ENCODE measurements at places on chromosomes 4 and X. TPM values are rescaled to one million over a fixed set of nuclear protein-coding genes. Genes with fewer than 3 reads are reported as not detected.
A peak's percentile ranks its signal among the peaks of the same experiment; 100 is the strongest.

Gene REPS2
- total RNA-seq, result 2.2 TPM

- DNase-seq, result no peak
- no peak overlapping the region for H3K4me3 ChIP-seq
- H3K27ac ChIP-seq, result no peak overlapping the region
- H3K4me1 ChIP-seq, result peaks cover 5% of the 10 kb centered on the region
- peaks cover 4% of the 10 kb centered on the region for H3K27me3 ChIP-seq
Measured at GRCh38 chr4:11416071-11416766, 12.5 kb downstream of the HS3ST1 start.

DNA sequence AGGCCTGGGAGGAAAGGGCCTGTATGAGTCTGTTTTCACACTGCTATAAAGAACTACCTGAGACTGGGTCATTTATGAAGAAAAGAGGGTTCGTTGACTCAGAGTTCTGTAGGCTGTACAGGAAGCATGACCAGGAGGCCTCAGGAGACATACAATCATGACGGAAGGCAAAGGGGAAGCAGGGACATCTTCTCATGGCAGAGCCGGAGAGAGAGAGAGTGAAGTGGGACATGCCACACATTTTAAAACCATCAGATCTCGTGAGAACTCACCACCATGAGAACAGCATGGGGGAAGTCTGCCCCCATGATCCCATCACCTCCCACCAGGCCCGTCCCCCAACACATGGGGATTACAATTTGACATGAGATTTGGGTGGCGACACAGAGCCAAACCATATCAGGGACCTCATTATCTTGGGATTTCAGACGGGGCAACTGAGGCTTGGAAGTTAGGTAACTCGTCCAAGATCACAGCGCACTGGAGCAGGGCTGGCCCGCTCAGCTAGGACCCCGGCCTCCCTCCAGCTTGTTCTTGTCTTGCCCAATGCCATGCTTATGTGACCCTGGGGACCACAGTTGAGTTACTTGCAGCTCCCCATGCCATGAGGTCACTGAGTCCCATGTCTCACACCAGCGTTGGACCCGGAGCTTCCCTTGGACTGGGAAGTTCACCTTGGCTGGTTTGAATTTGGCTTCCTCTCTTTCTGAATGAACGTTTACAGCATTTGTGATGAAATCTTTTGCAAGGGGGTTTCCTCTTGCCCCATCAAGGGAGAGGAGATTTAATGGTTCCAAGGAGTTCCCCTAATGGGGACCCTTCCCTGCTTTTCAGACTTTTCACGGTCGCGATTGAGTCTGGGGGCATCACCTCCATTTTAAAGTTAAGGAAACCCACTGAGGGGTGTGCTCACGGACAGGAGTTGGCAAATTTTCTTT, 18.1 kb downstream of the HTRA3 start:
- DNase-seq, result peak; percentile 25
- H3K27ac ChIP-seq, result no peak overlapping the region
- H3K27me3 ChIP-seq, result peaks cover 4% of the 10 kb centered on the region
- H3K4me1 ChIP-seq, result no peaks in the 10 kb centered on the region
- H3K36me3 ChIP-seq, result no peaks in the 10 kb centered on the region

DNA sequence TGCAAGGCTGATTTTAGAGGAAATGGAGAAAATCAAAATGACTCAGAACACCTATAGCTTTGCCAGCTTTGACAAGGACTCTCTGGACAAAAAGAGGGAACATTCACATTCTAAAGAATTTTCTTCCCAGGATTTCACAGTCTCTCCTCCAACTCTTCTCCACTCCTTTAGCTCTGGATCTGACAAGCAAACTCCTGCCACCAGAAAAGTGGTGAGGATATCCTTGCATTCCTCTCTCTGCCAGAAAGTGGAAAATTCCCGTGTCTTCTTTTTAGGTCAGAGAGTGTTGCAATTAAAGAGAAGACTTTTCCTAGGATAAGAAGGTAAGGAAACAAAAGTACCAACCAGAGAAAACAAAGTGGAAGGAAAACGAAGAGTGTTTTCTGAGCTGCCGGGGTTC, 16.1 kb upstream of the PDGFRA start:
- peaks cover 19% of the 10 kb centered on the region for H3K4me1 ChIP-seq
- no peak overlapping the region for H3K27ac ChIP-seq
- no peaks in the 10 kb centered on the region for H3K36me3 ChIP-seq
- H3K4me3 ChIP-seq, result no peak overlapping the region
- DNase-seq, result no peak

DNA sequence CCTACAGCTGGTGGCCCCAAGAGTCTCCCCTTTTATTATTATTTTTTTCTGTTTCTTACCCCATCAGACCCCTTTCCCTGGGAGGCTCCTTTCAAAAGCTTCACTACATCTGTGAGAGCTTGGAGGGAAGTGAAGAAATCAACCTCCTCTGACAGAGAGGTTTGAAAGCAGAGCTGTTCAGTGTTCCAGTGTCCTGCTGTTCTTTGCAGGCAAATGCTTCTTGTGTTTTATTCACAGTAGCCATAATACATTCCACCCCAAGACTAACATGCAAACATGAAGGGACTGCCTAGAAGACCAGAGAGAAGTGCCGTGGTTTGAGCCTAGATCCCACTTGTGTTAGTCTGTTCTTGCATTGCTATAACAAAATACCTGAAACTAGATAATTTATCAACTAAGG, 192.1 kb downstream of the PTTG2 start:
- H3K27ac ChIP-seq, result no peak overlapping the region
- no peak overlapping the region for H3K4me3 ChIP-seq
- DNase-seq, result no peak
- peaks cover 4% of the 10 kb centered on the region for H3K36me3 ChIP-seq
- no peaks in the 10 kb centered on the region for H3K27me3 ChIP-seq

Gene EBP
- total RNA-seq, result 35.2 TPM

DNA sequence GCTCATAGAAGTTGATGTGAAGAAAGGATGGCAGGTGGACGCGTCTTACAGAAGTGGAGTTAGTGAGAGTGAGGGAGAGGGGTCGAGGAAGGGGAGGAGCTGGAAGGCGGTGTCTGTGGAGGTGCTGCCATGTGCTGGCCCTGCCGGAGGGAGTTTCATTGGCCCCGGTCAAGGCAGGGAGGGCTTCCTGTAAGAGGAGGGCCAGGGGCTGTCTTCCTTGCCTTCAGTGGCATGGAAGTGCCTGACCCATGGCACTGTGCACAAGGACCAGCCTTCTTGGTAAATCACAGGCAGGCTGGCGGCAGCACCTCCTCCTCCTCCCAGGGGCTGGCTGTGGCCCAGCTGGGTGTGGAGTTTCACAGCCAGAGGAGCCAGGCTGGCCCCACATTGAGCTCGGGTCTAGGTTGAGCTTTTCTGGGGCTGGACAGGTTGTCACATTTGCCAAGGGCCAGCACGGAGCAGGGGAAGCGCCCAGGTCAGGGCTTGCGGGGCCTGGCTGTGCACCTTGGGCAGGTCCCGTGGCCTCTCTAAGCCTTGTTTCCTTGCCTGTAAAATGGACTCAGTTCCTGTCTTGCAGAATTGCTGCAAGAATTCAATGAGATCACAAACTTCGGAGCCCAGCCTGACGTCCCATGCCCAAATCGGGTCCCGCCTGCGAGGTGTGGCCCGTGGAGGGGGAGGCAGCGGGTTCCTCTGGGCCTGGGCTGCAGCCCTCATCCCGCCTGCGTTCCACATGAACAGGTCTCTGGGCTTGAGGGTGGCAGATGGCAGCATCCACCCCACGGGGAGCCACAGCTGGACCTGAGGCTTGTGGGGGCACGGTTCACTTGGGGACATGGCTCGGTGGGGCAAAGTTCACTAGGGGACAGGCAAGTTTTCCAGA, 7.0 kb downstream of the HTRA3 start:
- peak overlapping the region; percentile 27 for H3K27ac ChIP-seq
- peak; percentile 90 for DNase-seq
- no peak overlapping the region for H3K4me3 ChIP-seq
- peaks cover 4% of the 10 kb centered on the region for H3K27me3 ChIP-seq
- H3K36me3 ChIP-seq, result no peaks in the 10 kb centered on the region

GRCh38 chrX:19674041-19674789, 158.9 kb upstream of the MAP3K15 start:
- no peak overlapping the region for H3K27ac ChIP-seq
- H3K4me1 ChIP-seq, result peaks cover 50% of the 10 kb centered on the region
- no peak overlapping the region for H3K4me3 ChIP-seq
- no peak for DNase-seq
- no peaks in the 10 kb centered on the region for H3K27me3 ChIP-seq

Gene EMD
- 81.1 TPM for total RNA-seq

DNA sequence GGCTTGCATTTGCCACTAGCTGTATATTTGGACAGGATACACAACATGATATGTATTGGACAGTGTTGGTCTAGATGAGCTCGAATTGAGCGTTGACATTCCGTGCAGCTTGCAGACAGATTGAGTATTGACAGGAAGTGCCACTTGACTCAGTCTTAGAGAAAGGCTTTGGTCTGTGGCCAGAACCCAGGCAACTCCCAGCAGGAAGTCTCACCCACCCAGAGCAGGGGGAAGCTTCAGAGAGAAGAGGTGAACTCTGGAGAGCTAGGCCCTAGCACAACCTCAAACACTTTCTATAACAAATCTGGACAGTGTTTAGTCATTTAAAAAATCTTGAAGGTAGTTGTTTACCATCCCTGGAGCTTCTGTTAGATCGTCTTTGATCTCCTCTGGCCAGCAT, 280.5 kb downstream of the FBXW7 start:
- H3K4me1 ChIP-seq, result peaks cover 11% of the 10 kb centered on the region
- H3K4me3 ChIP-seq, result no peak overlapping the region
- no peak overlapping the region for H3K27ac ChIP-seq
- no peak for DNase-seq
- H3K27me3 ChIP-seq, result no peaks in the 10 kb centered on the region
- peaks cover 2% of the 10 kb centered on the region for H3K36me3 ChIP-seq

Gene CCDC149
- 21.4 TPM for total RNA-seq

GRCh38 chr4:182207830-182208396, 35.3 kb upstream of the TENM3 start:
- no peaks in the 10 kb centered on the region for H3K36me3 ChIP-seq
- peaks cover 62% of the 10 kb centered on the region for H3K4me1 ChIP-seq
- H3K27ac ChIP-seq, result peak overlapping the region; percentile 93
- DNase-seq, result no peak

GRCh38 chr4:120995266-120996010, 72.9 kb upstream of the PRDM5 start:
- H3K27ac ChIP-seq, result no peak overlapping the region
- peaks cover 2% of the 10 kb centered on the region for H3K36me3 ChIP-seq
- DNase-seq, result no peak
- peaks cover 6% of the 10 kb centered on the region for H3K27me3 ChIP-seq
- no peak overlapping the region for H3K4me3 ChIP-seq

GRCh38 chr4:185378264-185378663, 17.5 kb downstream of the LRP2BP start:
- no peak overlapping the region for H3K4me3 ChIP-seq
- no peak overlapping the region for H3K27ac ChIP-seq
- no peaks in the 10 kb centered on the region for H3K27me3 ChIP-seq
- DNase-seq, result no peak
- peaks cover 2% of the 10 kb centered on the region for H3K4me1 ChIP-seq
